ENCODE measurements at places on chromosomes 1 and 21.

DNA sequence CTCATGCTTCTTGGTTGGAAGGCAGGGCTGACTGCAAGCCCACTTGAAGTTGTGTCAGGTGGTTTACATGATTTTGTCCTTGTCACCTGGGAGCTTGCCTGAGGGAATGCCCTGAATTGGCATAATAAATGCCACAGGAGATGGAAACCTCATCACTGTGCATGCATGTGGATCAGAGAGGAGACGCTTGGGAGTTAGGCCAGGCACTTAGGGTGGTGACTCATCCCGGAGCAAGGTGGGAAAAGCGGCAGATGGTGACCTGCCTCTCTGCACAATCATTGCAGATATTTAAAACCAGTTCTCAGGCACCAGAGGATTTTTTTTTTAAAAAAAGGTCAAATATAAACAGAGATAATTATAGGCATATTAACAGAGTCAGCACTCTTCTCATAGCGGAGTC, 202.2 kb upstream of the KIAA0040 start:
- DNase-seq: no peak

GRCh38 chr1:153771841-153772593, 3.2 kb upstream of the SLC27A3 start:
- no peak for DNase-seq

GRCh38 chr1:2927393-2928360, 93.6 kb upstream of the ACTRT2 start:
- no peak for DNase-seq

DNA sequence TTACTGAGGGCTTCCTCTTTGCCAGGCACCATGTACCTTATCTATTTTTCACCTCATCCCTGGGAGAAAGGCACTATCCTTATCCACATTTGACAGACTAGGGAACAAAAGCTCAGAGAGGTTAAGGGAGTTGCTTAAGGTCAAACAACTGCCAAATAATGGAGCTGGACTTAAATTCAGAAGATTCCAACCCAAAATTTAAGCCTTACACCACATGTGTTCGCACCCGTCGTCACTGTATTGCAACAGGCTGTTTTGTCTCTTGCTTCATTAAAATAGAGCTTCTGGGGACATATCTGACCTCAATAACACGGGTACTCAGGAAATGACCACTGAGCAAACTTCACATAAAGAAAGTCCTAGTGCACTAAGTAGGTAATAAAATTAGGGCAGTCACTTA, 62.0 kb downstream of the TRABD2B start:
- DNase-seq: no peak
